Right atrium auricular region (tissue), 2 donors: ENCODE measurements at places on chromosomes 6 and 20.

- DNase-seq: no peak
Observed at GRCh38 chr6:158316022-158316421, 3.8 kb downstream of the TULP4 start.

DNA sequence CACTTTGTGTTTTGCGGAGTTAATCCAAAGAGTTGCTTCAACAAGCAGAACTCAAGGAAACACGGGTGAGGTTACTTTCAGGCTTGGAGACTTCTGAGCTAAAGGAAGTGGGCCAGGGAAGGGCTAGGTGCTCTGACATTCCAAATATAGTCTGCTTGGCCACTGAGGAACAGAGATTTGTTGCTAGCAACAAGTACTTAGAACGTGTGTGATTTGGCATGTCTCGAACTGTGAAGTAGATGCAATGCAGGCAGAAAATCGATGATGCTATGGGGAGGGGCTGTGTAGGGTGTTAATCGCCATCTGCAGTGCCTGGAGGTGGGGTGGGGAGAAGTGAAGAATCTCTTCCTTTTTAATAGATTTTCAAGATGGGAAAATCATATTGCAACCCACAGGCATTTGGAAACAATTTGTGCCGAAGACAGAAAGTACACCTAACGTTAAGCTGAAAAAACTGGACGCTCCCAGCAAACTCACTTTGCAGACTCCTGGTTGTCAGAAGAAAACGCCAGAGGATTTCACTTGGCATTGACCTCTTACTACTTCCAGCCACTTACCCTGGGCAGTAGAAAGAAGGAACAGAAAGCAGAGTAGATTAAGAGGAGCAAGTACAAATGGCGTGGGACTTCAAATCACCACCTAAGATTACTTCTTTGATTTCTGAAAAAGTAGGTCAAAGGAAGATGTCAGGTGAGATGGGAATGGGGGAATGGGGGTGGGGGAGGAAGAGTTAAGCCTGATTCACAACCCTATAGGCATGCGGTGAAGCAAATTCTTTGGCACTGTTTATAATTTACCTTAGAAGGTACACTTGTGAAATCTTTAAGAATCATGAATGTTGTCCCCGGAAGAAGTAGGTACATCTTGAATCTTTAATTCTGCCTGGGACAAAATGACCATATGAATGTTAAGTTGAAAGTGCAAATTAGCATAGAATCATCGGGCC lies 314.1 kb downstream of the CD83 start:
- DNase-seq: no peak

- no peak for DNase-seq
Observed at GRCh38 chr6:141164042-141164743, 968.5 kb upstream of the GJE1 start.

DNA sequence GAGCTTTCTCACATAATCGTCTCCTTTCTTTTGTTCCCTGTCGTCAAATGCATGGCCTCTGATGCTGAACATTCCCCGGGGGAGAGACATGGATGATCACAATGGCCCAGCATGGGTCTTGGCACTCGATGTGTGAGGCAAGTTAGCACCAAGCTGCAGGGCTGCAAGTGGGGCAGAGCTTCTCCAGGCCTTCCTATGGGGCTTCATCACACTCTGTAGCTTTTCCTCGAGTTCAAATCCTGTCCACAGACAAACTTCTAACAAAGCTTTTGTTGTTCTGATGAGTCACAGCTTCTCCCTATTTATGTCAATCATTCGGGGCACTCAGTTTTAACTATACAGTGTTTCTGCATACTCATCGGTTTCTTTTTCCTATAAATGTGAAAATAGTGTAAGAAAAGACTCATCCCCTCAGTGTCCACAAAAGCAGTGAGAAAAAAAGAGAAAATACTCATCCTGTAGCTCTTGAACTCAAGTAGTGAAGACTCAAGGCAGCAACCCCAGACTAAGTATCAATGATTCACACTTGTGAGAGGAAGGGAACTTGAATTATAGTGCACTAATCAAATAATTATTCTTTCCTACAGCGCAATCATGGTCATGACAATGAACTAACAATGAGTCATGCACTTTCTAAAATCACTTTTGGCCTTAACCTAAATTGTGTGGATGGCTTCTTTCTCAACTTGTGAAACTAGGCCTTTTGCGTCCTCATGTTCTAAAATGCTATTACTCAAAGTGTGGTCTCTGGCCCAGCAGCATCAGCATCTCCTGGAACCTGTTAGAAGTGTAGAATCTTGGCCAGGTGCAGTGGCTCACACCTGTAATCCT lies 68.4 kb upstream of the NOX3 start:
- DNase-seq: no peak

GRCh38 chr20:23050076-23050838 lies 785 bp upstream of the THBD start:
- peak; percentile 74 for DNase-seq
